ENCODE measurements at places on chromosomes 2 and 18. TPM values are rescaled to one million over a fixed set of nuclear protein-coding genes. Genes with fewer than 3 reads are reported as not detected.
A peak's percentile ranks its signal among the peaks of the same experiment; 100 is the strongest.

GRCh38 chr2:71941726-71942525 lies 205.7 kb downstream of the CYP26B1 start:
- no peaks in the 10 kb centered on the region for H3K27me3 ChIP-seq
- no peak overlapping the region for H3K27ac ChIP-seq
- DNase-seq: no peak
- no peaks in the 10 kb centered on the region for H3K36me3 ChIP-seq

- H3K36me3 ChIP-seq: no peaks in the 10 kb centered on the region
- no peaks in the 10 kb centered on the region for H3K27me3 ChIP-seq
- H3K4me1 ChIP-seq: no peaks in the 10 kb centered on the region
- no peak for DNase-seq
Observed at GRCh38 chr18:5214583-5215351, 17.7 kb upstream of the AKAIN1 start.

The PTPN4 gene
- total RNA-seq: 28.2 TPM

The NPAS2 gene
- 33.9 TPM for total RNA-seq

The CDH2 gene
- total RNA-seq: 0.84 TPM

- H3K27ac ChIP-seq: no peak overlapping the region
- no peaks in the 10 kb centered on the region for H3K36me3 ChIP-seq
- no peak overlapping the region for H3K4me3 ChIP-seq
- DNase-seq: no peak
- no peaks in the 10 kb centered on the region for H3K4me1 ChIP-seq
- H3K27me3 ChIP-seq: no peaks in the 10 kb centered on the region
Observed at GRCh38 chr18:2406544-2406943, 164.8 kb downstream of the METTL4 start.

- H3K36me3 ChIP-seq: no peaks in the 10 kb centered on the region
- no peak overlapping the region for H3K27ac ChIP-seq
- H3K4me1 ChIP-seq: no peaks in the 10 kb centered on the region
Observed at GRCh38 chr18:54004828-54005227, 219.6 kb downstream of the MBD2 start.

The ADGRF3 gene
- total RNA-seq: 0.16 TPM

DNA sequence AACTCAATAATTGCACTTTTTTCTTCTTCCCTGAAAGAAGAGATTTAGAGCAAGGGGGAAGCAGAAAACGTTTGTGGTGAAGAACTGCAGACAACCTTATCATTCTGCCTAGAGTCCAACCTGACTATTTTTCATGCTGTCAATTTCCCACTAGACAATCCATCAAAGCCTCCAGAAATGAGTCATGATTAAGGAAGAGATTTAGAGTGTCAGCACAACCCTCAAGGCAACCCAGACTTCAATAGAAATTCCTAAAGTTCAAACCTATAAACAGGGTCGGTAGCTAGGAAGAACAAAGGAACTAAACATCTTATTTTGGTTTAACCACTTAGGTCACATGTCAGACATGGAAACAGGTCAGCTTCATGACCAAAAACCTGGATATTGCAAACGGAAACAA lies 86.9 kb downstream of the SLC25A12 start:
- no peak overlapping the region for H3K4me3 ChIP-seq
- no peak overlapping the region for H3K27ac ChIP-seq
- H3K36me3 ChIP-seq: no peaks in the 10 kb centered on the region
- no peaks in the 10 kb centered on the region for H3K27me3 ChIP-seq
- no peaks in the 10 kb centered on the region for H3K4me1 ChIP-seq

The ITGB6 gene
- 13.2 TPM for total RNA-seq

The MYL12A gene
- total RNA-seq: 537 TPM

GRCh38 chr2:118613737-118614136 lies 233.7 kb downstream of the EN1 start:
- no peak for DNase-seq
- H3K4me1 ChIP-seq: no peaks in the 10 kb centered on the region
- H3K4me3 ChIP-seq: no peak overlapping the region
- H3K27me3 ChIP-seq: no peaks in the 10 kb centered on the region

DNA sequence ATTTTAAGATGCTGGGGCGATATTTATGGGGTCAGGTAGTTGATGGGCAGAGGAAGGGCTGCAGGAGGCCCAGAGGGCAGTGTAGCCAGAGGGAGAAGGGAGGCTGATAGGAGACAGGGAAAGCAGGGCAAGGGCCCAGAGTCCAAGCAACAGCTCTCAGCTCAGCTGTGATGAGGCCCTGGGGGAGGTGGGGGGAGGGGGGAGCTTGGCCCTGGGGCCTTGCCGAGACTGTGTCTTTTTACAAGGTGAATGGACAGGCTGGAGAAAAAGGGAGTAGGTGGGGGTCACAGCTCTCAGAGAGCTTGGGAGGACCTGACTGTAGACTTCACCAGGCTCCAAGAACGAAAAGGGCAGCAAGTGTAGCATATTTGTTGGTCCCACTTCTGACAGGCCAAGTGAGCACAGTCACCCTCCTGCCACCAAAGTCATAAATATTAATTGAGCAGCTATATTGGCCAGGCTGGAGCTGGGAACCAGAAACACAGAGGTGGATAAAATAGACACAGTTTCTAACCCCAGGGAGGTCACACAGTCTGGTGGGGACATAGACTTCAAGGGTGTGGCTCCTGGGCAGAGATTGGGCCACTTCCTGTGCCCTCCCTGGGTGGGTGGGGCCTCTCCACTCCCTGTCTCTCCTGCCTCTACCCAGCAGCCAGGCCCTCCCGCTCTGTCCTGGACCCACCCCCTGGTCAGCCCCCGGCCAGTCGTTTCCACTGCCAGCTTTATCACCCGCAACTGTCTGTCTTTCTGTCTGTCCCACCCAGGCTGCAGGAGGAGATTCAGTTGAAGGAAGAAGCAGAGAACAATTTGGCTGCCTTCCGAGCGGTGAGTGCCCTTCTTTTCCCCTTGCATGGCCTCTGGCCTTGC lies 1.4 kb downstream of the DES start:
- DNase-seq: no peak
- no peaks in the 10 kb centered on the region for H3K4me1 ChIP-seq
- H3K4me3 ChIP-seq: peak overlapping the region; percentile 24

- no peaks in the 10 kb centered on the region for H3K27me3 ChIP-seq
- peak; percentile 97 for DNase-seq
- peak within 1 kb of the TSS; percentile 95 for H3K27ac ChIP-seq
- H3K36me3 ChIP-seq: peaks cover 8% of the 10 kb centered on the region
- peak within 1 kb of the TSS; percentile 81 for H3K4me3 ChIP-seq
- peaks cover 8% of the 10 kb centered on the region for H3K4me1 ChIP-seq
Observed at GRCh38 chr2:219387306-219388120, at the start of gene DNPEP. Gene DNPEP, minus strand, starts transcription at chr2:219387912. Its CDS starts 118 bp downstream, at chr2:219387794.

DNA sequence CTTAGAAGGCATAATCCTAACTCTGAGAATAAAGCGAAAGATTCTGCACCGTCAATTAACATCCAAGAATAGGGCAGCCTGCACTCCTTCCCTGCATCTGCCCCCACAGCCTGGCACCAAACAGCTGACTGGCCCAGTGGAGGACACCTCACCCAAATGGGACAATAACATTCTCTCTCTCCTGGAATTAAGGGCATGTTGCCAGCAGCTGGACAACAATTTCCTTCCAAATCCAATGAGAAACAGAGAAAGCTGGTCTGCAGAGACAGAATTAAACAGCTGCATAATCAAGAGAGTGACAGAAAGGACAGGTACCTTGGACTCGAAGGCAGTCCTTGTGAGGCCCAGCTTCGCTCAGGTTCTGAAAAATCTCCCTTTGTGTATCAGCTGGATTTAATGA lies 15.0 kb downstream of the COX7A2L start:
- no peak overlapping the region for H3K4me3 ChIP-seq
- H3K27ac ChIP-seq: no peak overlapping the region
- H3K36me3 ChIP-seq: peaks cover 5% of the 10 kb centered on the region
- no peak for DNase-seq

- no peaks in the 10 kb centered on the region for H3K36me3 ChIP-seq
- DNase-seq: no peak
- H3K27ac ChIP-seq: no peak overlapping the region
- no peaks in the 10 kb centered on the region for H3K27me3 ChIP-seq
Observed at GRCh38 chr18:36595046-36595817, 233.6 kb downstream of the TPGS2 start.

GRCh38 chr18:27956001-27956640 lies 220.8 kb downstream of the CDH2 start:
- H3K27me3 ChIP-seq: no peaks in the 10 kb centered on the region
- no peak overlapping the region for H3K27ac ChIP-seq
- H3K36me3 ChIP-seq: no peaks in the 10 kb centered on the region
- no peaks in the 10 kb centered on the region for H3K4me1 ChIP-seq
- DNase-seq: no peak
- no peak overlapping the region for H3K4me3 ChIP-seq

DNA sequence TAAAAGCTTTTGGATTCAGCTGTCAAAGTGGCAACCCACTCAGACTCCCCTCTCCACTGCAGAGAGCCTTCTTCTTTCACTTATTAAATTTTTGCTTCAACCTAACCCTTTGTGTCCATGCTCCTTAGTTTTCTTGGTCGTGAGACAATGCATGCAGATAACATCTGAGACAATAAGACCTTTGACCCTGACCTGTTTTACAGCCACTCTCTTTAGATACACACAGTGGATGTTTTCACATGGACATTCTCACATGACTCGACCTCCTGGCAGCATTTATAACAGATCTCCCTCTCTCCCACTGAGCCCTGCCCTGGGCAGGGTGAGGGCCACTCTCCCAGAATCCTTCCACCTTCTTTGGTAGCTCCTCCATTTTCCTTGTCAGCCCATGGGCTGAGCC lies 30.4 kb upstream of the IL36G start:
- no peak overlapping the region for H3K27ac ChIP-seq
- H3K36me3 ChIP-seq: no peaks in the 10 kb centered on the region
- no peak for DNase-seq
- no peaks in the 10 kb centered on the region for H3K27me3 ChIP-seq
- H3K4me1 ChIP-seq: no peaks in the 10 kb centered on the region

DNA sequence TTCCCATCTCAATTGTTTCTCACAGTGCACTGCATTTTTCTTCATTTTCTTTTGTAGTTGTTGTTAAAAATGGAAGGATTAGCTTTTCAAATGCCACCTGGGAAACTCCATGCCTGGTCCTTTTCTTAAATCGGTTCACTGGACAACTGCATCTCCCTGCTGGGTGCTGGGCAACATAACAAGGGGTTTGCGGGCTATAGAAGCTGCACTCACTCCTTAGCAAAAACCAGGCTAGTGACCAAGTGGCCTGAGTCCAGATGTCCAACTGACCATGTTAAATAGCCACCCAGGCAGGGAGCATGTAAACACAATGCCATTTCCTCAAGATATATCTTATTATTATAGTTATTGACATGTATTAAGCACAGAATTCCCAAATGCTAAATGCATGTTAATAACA lies 264.9 kb downstream of the ICOS start:
- no peaks in the 10 kb centered on the region for H3K36me3 ChIP-seq
- no peak for DNase-seq
- H3K4me3 ChIP-seq: no peak overlapping the region
- no peaks in the 10 kb centered on the region for H3K4me1 ChIP-seq
- H3K27me3 ChIP-seq: no peaks in the 10 kb centered on the region

The BCL2 gene
- 13.9 TPM for total RNA-seq

DNA sequence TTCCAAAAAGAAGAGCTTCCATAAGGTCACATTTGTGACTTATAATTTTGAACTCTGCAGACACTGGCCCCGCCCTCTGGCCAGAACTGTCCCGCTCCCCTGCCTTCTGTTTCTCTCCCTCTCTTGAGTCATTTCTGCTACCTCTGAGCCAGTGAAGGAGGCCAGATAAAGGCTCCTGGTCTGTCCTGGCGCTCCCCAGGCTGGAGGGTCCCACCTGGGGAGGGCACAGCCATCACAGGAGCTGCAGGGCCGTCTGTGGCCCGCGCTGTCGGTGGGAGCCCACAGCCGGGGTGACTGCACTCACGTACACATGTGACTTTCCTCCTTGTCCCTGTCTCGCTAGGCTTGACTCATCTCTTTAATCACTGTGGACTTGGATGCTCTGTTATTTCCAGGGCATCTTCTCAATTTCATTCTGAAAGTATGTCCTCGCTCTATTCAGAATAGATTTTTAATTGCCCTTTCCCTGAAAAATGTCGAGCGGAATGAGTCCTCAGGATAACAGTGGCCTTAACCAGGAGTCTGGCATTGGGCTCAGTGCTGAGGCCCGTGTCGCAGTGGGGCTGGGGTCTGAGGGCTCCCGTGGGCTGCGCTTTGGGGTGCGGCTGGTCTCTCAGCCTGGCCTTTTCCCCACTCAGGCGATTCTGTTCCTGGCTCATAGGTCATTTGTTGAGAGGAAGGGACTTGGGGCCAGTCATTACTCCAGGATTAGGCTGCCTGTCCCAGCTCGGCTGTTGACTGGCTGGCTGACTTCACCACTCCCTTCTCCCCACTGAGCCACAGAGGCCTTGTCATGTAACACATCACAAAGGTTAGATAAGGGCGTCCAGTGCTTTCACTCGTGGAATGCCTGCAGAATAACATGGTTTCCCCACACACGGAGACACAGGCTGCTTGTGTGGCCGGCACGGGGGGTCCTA lies 34.5 kb downstream of the KLHL29 start:
- H3K4me1 ChIP-seq: no peaks in the 10 kb centered on the region
- no peak for DNase-seq
- H3K27ac ChIP-seq: no peak overlapping the region
- no peaks in the 10 kb centered on the region for H3K27me3 ChIP-seq
